ENCODE measurements at places on chromosomes 1 and 21.

GRCh38 chr1:233244183-233244582 is 51.3 kb downstream of the PCNX2 start:
- H3K27ac ChIP-seq, result peak overlapping the region; percentile 0
- H3K4me1 ChIP-seq, result peaks cover 30% of the 10 kb centered on the region
- no peak overlapping the region for H3K4me3 ChIP-seq

DNA sequence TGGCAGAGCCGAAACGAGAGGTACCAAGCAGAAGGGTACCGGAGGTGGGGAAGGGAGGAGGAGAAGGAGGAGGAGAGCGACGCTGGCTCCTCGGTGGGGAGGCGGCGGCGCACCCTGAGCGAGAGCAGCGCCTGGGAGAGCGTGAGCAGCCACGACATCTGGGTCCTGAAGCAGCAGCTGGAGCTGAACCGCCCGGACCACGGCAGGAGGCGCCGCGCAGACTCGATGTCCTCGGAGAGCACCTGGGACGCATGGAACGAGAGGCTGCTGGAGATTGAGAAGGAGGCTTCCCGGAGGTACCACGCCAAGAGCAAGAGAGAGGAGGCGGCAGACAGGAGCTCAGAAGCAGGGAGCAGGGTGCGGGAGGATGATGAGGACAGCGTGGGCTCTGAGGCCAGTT is 32.4 kb downstream of the STYXL2 start:
- H3K27me3 ChIP-seq, result no peaks in the 10 kb centered on the region
- no peak for DNase-seq
- no peak overlapping the region for H3K27ac ChIP-seq
- H3K4me3 ChIP-seq, result no peak overlapping the region

GRCh38 chr1:150003801-150004200 is 6.7 kb downstream of the OTUD7B start:
- no peaks in the 10 kb centered on the region for H3K36me3 ChIP-seq
- H3K27me3 ChIP-seq, result no peaks in the 10 kb centered on the region
- no peak for DNase-seq
- no peak overlapping the region for H3K27ac ChIP-seq

- no peaks in the 10 kb centered on the region for H3K27me3 ChIP-seq
- no peak overlapping the region for H3K4me3 ChIP-seq
Measured at GRCh38 chr21:18058731-18059398, 185.8 kb upstream of the CHODL start.

DNA sequence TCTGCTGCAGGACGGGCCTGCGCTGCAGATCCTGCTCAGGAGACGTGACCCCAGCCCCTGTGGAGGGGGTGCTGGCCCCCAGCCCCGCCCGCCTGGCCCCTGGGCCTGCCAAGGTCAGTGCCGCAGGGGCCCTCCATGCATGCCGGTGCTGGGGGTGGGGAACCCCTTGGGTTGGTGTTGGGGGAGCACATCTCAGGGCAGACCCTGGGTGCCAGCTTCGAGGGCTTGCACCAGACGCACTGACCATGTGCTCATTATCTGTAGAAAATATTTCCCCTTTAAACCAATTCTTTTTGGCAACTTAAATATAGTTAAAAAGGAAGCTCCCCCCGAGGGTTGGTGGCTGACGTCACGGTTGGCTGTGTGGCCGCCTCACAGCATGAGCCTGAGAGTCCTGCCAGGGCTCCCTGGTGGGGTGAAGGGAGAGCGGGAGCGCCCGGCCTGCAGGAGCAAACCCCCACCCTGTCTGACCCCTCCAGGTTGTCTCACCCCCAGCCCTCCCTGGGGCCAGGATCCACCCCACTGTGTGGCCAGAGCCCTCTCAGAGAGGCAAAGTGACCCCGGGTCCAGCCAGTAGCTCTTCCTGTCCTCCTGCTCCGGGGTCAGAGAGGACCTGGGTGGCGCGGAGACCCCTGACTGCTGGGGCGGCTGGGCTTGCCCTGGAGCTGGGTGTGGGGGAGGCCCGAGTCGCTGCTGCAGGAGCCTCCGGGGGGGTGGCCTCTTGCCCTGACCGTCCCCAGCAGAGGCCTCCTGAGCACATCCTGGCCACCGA is 5.3 kb upstream of the PFKL start:
- H3K27ac ChIP-seq, result peak overlapping the region; percentile 40
- no peak for DNase-seq
- H3K4me3 ChIP-seq, result no peak overlapping the region
- H3K27me3 ChIP-seq, result no peaks in the 10 kb centered on the region

DNA sequence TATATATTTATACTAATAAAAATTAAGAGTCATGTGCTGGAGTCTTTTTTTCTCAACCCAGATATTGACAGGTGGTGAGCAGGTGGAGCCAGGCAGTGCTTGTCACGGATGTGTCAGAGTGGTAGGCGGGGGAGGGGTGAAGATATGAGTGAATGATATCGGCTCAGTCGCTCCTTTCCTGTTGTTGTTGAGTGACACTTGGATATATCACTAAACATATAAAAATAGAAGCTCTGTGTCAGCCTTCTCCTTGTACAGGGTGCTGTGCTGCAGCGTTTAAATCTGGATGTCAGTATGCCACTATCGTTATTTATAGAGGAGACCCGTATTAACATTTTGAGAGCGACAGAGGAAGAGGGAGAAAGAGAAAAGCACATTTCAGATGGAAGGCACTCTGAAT is 339.6 kb downstream of the NUF2 start:
- no peak overlapping the region for H3K4me3 ChIP-seq
- no peaks in the 10 kb centered on the region for H3K27me3 ChIP-seq
- no peaks in the 10 kb centered on the region for H3K36me3 ChIP-seq
- DNase-seq, result no peak

- peak overlapping the region; percentile 31 for H3K4me3 ChIP-seq
- no peak for DNase-seq
Measured at GRCh38 chr1:235105051-235106043, 23.3 kb downstream of the TOMM20 start.

DNA sequence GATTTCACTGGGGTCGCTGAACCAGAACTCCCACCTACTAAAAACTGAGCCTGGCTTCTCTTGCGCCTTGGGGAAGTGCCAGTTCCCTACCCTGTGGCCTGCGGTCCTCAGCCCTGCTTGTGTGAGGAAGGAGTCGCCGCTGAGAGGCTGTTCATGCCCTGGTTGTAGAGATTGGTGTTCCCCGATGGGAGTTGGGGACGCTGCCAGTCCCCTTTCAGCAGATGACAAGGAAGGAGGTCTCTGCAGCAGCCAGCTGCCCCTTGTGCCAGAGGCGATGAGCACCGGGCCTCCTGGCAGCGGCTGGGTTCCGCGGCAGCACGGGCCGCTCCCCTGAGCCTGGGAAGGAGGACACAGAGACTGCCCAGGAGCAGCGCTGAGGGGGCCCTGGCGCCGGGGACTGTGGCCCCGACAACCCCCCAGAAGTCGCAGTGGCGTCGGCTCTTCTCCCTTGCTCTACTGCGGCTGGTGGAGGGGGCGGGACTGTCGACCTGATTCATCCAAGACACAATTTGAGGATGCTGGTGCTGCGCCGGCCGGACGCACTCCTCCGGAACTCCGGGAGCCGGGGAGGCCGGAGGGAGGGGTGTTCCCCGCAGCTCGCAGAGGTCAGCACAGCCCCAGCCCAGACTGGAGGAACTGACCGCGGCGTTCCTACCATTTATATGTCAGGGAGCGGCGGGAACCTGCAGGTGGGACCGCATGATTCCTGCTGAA is 12.0 kb upstream of the ADORA3 start:
- peak overlapping the region; percentile 45 for H3K4me3 ChIP-seq
- peaks cover 36% of the 10 kb centered on the region for H3K4me1 ChIP-seq
- H3K27ac ChIP-seq, result peak overlapping the region; percentile 67
- H3K36me3 ChIP-seq, result no peaks in the 10 kb centered on the region
- H3K27me3 ChIP-seq, result no peaks in the 10 kb centered on the region

GRCh38 chr1:183461350-183461749 is 10.9 kb upstream of the SMG7 start:
- DNase-seq, result no peak
- H3K27me3 ChIP-seq, result no peaks in the 10 kb centered on the region
- H3K4me1 ChIP-seq, result no peaks in the 10 kb centered on the region
- H3K27ac ChIP-seq, result no peak overlapping the region
- no peaks in the 10 kb centered on the region for H3K36me3 ChIP-seq

GRCh38 chr1:106498238-106498637 is 558.2 kb upstream of the PRMT6 start:
- H3K4me3 ChIP-seq, result no peak overlapping the region
- DNase-seq, result no peak
- H3K36me3 ChIP-seq, result no peaks in the 10 kb centered on the region
- H3K27me3 ChIP-seq, result no peaks in the 10 kb centered on the region
- no peaks in the 10 kb centered on the region for H3K4me1 ChIP-seq
- no peak overlapping the region for H3K27ac ChIP-seq

DNA sequence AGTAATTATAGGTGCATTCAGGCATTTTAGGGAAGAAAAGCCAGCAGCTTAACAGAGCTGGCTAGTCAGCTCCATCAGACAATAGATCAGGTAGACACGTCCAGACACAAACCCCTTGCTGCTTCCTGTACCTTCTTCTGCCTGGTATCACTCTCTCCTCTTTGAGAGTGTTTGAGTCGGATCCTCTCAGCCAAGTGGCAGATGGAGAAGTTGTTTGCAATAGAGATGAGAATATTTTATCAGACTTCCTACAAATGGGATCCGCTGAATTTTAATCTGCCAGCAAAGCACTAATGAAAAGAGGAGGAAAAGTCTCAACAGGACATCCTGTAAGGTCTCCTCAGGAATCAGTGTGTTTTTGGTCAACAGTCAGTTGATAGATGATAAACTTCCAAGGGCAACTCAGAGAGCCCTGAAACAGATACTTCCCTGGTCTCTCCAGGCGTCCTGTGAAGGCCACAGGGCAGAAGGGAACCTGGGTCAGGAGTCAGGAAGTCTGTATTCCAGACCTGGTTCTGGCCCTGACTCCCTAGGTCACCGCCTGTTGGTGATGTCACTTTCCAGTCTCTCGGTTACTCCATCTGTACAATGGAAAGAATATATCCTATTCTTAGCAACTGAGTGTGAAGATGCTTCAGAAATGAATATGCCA is 62.1 kb upstream of the PROX1 start:
- H3K4me1 ChIP-seq, result no peaks in the 10 kb centered on the region
- no peaks in the 10 kb centered on the region for H3K27me3 ChIP-seq
- no peak overlapping the region for H3K27ac ChIP-seq
- DNase-seq, result no peak
- H3K4me3 ChIP-seq, result no peak overlapping the region
- H3K36me3 ChIP-seq, result no peaks in the 10 kb centered on the region

Data from vagina (tissue), 2 donors.